Psoas muscle (tissue), 8 donors: ENCODE measurements at places on chromosomes 13 and 19. TPM values are rescaled to one million over a fixed set of nuclear protein-coding genes. Genes with fewer than 3 reads are reported as not detected.
A peak's percentile ranks its signal among the peaks of the same experiment; 100 is the strongest.

GARIN5A gene
- 5.3 TPM for total RNA-seq

GGACT gene
- total RNA-seq = 4.4 TPM

GRCh38 chr13:67283637-67284036 is 53.5 kb upstream of the PCDH9 start:
- no peaks in the 10 kb centered on the region for H3K27me3 ChIP-seq
- no peak overlapping the region for H3K4me3 ChIP-seq
- H3K4me1 ChIP-seq = no peaks in the 10 kb centered on the region
- H3K27ac ChIP-seq = no peak overlapping the region
- DNase-seq = no peak

DNA sequence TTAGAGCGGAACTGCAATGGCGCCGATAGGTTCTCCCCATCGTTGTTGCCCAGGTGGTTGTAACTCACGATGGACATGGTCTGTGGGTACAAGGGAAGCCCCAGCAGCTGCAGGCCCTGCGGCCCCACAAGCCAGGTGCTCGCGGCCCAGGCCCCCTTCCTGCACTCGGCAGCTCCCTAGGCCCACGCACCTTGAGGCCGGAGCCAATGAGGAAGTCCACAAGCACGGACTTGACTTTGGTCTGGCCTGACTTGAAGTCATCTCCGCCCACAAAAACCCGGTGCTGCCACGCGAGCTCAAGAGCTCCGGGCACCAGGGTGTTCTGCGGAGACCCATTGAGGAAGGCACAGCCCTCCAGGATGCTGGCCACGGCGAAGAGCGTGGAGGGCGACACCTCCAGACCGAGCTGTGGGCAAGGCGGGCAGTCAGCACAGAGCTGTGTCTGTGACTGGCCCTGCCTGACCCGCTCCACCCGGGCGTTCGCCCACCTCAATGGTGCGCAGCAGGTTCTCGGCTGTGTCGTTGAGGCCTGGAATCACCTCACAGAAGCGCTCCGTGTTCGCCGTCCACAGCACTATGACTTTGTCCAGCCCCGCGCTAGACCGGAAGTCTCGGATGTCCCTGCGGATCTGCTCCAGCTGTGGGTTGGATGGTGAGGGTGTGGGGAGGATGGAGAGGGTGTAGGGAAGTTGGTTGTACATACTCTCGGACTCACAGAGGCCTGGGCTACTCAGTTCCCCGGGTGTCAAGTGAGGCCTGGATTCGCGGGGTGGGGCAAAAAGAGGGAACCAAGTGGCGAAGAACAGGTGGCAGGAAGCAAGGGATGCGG is 1.9 kb downstream of the ISYNA1 start:
- no peak overlapping the region for H3K4me3 ChIP-seq
- no peak for DNase-seq
- H3K27ac ChIP-seq = no peak overlapping the region

DNA sequence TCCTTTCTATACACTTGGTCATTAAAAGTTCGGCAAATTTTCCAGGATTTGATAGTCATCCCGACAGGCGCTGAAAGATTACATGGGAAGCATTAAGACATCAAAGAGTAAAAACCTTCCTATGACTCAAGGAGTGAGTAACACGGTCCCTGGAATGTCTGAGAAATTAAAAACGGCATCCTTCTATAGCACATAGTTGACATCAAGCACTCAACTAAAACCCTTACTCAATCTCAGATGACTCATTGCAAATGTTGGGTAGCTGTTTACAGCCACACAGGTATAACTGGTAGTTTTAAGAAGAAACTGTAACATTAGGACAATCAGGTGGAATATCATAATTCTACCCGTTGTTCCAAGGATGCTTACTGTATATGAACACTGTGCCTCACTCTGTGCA is 6.4 kb upstream of the LGALS13 start:
- no peaks in the 10 kb centered on the region for H3K4me1 ChIP-seq
- H3K4me3 ChIP-seq = no peak overlapping the region
- H3K27me3 ChIP-seq = peaks cover 4% of the 10 kb centered on the region
- H3K27ac ChIP-seq = no peak overlapping the region
- no peaks in the 10 kb centered on the region for H3K36me3 ChIP-seq

DNA sequence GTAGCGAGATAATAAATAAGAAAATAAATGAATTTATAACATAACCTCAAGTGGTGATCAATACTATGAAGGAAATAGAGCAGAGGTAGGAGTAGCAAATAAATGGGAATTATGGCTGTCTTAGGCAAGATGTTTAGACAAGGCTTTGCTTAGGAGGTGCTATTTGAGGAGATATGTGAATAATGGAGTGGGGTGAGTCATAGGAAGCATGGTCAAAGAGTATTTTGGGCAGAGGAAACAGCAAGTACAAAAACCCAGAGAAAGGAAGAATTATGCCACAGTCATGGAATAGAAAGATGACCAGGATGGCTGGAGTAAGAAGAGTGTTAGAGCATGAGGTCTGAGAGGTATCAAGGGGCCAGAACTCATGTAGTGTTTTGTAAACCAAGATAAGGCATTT is 33.6 kb upstream of the LPAR6 start:
- peaks cover 3% of the 10 kb centered on the region for H3K4me1 ChIP-seq
- peak overlapping the region; percentile 26 for H3K27ac ChIP-seq
- no peak for DNase-seq
- H3K27me3 ChIP-seq = no peaks in the 10 kb centered on the region
- no peak overlapping the region for H3K4me3 ChIP-seq
- H3K36me3 ChIP-seq = no peaks in the 10 kb centered on the region

- no peak for DNase-seq
- no peak overlapping the region for H3K4me3 ChIP-seq
- H3K36me3 ChIP-seq = no peaks in the 10 kb centered on the region
- no peaks in the 10 kb centered on the region for H3K27me3 ChIP-seq
Measured at GRCh38 chr13:84566780-84567179, 684.5 kb upstream of the SLITRK1 start.

- H3K27me3 ChIP-seq = no peaks in the 10 kb centered on the region
- no peak for DNase-seq
- H3K27ac ChIP-seq = no peak overlapping the region
- H3K4me3 ChIP-seq = no peak overlapping the region
- no peaks in the 10 kb centered on the region for H3K36me3 ChIP-seq
- H3K4me1 ChIP-seq = peaks cover 10% of the 10 kb centered on the region
Measured at GRCh38 chr13:59352600-59352999, 811.1 kb downstream of the DIAPH3 start.

GRCh38 chr13:71786875-71787274 is 80.1 kb downstream of the DACH1 start:
- no peaks in the 10 kb centered on the region for H3K4me1 ChIP-seq
- no peak overlapping the region for H3K4me3 ChIP-seq
- no peaks in the 10 kb centered on the region for H3K27me3 ChIP-seq
- H3K27ac ChIP-seq = no peak overlapping the region
- no peak for DNase-seq

GRCh38 chr13:23456437-23457210 is 23.1 kb upstream of the SACS start:
- H3K36me3 ChIP-seq = no peaks in the 10 kb centered on the region
- no peaks in the 10 kb centered on the region for H3K27me3 ChIP-seq
- H3K4me3 ChIP-seq = no peak overlapping the region
- H3K4me1 ChIP-seq = peaks cover 37% of the 10 kb centered on the region
- H3K27ac ChIP-seq = peak overlapping the region; percentile 43

GRCh38 chr19:50460161-50460765 is 16.0 kb upstream of the EMC10 start:
- no peak overlapping the region for H3K4me3 ChIP-seq
- no peak overlapping the region for H3K27ac ChIP-seq
- H3K4me1 ChIP-seq = no peaks in the 10 kb centered on the region
- H3K27me3 ChIP-seq = peaks cover 13% of the 10 kb centered on the region
- peaks cover 66% of the 10 kb centered on the region for H3K36me3 ChIP-seq

DNA sequence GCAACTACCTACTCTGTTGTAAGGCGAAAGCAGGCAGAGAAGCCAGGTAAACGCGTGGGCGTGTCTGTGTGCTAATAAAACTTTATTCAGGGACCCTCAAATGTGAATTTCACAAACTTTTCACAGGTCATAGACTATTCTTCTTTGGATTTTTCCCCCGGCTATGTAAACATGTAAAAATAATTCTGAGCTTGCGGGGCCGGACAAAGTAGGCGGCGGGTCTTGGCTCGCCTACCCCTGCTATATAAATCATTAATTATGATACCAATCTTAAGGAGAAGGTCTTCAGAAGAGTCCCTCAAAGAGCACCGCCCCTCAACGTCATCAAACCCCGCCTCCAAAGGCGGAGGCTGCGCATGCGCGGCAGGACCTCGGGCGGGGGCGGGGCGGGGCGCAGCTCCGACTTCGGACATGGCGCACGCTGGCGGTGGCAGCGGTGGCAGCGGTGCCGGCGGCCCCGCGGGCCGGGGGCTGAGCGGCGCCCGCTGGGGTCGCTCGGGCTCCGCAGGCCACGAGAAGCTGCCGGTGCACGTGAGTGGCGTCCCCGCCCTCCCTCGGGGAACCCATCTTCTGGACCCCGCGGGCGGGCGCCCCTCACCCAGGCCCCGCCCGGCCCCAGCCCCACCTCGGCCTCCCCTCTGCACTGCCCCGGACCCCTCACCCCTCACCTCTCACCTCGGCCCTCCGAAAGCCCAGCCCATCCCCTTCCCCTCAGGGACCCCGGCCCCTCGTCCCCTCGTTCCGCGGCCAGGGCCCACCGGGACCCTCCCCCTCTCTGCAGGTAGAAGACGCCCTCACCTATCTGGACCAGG is at the start of gene SIN3B:
SIN3B (plus strand) TSS at position 389 of the 812 bp plus-strand sequence; CDS start at position 412, 23 bp downstream.
- H3K27me3 ChIP-seq = no peaks in the 10 kb centered on the region
- peak within 1 kb of the TSS; percentile 85 for H3K27ac ChIP-seq
- peaks cover 22% of the 10 kb centered on the region for H3K4me1 ChIP-seq

DNA sequence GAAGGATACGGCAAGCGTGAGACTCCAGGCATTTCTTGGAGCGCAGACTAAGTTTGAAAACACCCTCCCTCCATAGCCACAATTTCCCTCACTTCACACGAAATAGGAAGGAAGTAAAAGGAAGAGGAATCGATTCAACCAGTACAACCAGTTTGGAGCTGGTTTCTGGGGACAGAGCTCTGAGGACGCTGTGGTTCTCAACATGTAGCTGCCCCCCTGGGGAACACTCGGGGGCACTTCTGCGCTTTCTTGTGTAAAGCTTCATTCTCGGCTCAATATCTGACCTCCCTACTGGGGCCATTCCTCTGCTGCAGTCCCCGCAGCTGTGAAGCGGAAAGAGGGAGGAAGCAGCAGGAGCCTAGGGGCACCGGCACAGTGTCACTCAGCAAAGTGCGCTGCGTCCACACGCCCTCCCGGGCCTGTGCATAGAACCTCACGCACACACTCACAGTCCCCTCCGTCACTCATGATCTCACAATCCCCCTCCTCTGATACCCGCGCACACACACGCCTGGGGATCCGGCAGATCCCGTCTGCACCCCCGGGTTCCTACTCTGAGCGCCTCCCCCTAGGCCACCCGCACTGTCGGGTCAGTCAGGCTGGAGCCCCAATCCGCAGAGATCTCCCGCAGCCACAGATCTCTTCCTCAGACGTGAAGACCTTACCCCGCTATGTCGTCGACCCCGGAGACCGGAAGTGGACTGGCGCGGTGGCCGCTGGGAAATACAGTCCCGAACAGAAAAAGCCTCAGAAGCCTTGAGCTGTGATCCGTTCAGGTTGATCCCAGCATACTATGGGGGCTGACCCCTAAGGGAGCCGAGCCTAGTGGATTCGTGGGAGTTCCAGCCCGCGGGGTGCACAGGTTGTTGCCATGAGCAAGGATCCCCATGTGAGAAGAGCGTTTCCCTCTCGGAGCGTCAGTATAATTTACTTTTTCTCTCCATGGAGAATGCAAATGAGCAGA is at the start of gene ZNF780A:
ZNF780A (minus strand) TSS at position 703 of the 964 bp plus-strand sequence. CDS start 6,190 bp downstream, outside the sequence.
- peak within 1 kb of the TSS; percentile 95 for H3K27ac ChIP-seq
- peaks cover 8% of the 10 kb centered on the region for H3K4me1 ChIP-seq
- no peaks in the 10 kb centered on the region for H3K36me3 ChIP-seq
- H3K27me3 ChIP-seq = no peaks in the 10 kb centered on the region
- peak within 1 kb of the TSS; percentile 92 for H3K4me3 ChIP-seq

GRCh38 chr13:27034678-27035111 is 136.9 kb downstream of the USP12 start:
- no peaks in the 10 kb centered on the region for H3K27me3 ChIP-seq
- no peaks in the 10 kb centered on the region for H3K4me1 ChIP-seq
- no peak overlapping the region for H3K4me3 ChIP-seq
- no peak overlapping the region for H3K27ac ChIP-seq
- no peaks in the 10 kb centered on the region for H3K36me3 ChIP-seq

GRCh38 chr19:11375143-11375948 is 880 bp downstream of the SWSAP1 start:
- H3K4me3 ChIP-seq = peak overlapping the region; percentile 76
- H3K27ac ChIP-seq = peak overlapping the region; percentile 96
- H3K4me1 ChIP-seq = peaks cover 35% of the 10 kb centered on the region
- DNase-seq = peak; percentile 44
- peaks cover 10% of the 10 kb centered on the region for H3K36me3 ChIP-seq

DNA sequence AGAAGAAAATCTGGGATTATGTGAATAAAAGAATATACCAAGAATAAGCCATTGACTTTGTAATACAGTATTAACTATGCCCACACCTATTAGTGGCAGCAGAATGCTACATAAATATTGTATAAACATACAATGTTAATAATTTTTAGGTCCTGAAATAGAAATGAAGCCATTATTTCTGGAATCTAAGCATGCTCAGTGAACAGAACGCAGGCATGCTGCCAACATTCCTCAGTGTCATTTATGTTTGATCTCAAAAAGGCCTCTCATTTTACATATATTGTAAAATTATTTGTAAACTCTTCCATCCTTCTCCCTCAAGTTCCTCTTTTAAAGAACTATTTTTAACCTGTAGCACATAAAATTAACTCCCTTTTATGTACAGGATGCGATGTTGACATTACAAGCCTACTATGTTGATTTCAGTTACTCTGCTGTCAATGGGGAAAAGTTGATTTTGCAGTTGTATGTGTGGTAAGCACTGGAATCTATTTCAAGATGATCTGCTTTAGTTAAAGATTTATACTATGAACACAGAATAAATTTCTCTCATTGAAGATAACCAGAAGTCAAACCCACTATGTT is 118.8 kb downstream of the VWA8 start:
- no peaks in the 10 kb centered on the region for H3K27me3 ChIP-seq
- H3K36me3 ChIP-seq = no peaks in the 10 kb centered on the region
- no peak overlapping the region for H3K27ac ChIP-seq
- no peaks in the 10 kb centered on the region for H3K4me1 ChIP-seq
- DNase-seq = no peak
- H3K4me3 ChIP-seq = no peak overlapping the region

- H3K4me3 ChIP-seq = peak overlapping the region; percentile 90
- peak overlapping the region; percentile 97 for H3K27ac ChIP-seq
- no peaks in the 10 kb centered on the region for H3K36me3 ChIP-seq
- peaks cover 15% of the 10 kb centered on the region for H3K4me1 ChIP-seq
Measured at GRCh38 chr19:33176670-33177416, 17.3 kb upstream of the LRP3 start.

DNA sequence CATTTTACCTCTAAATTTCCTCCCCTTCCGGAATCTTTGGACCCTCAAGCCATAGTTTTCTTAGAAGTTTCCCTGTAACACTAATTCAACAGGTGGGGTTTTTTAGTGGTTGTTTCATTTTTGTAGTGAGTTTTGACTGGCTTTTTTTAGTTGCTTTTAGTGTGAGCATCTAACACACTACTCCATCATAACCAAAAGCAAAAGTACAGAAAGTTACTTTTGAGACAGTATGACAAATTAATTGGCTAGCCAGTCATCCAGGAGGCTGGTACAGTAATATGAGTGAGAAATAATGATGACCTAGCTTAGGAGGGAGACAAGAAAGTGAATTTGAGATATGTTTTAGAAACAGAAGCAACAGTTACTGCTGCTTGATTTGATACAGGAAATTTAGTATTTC is 71.5 kb downstream of the DNAJC15 start:
- H3K36me3 ChIP-seq = no peaks in the 10 kb centered on the region
- H3K27me3 ChIP-seq = no peaks in the 10 kb centered on the region
- no peak for DNase-seq
- H3K27ac ChIP-seq = no peak overlapping the region
- no peaks in the 10 kb centered on the region for H3K4me1 ChIP-seq
